Prostate gland (tissue), 2 donors: ENCODE measurements at places on chromosomes 6 and 20. TPM values are rescaled to one million over a fixed set of nuclear protein-coding genes. Genes with fewer than 3 reads are reported as not detected.

DNA sequence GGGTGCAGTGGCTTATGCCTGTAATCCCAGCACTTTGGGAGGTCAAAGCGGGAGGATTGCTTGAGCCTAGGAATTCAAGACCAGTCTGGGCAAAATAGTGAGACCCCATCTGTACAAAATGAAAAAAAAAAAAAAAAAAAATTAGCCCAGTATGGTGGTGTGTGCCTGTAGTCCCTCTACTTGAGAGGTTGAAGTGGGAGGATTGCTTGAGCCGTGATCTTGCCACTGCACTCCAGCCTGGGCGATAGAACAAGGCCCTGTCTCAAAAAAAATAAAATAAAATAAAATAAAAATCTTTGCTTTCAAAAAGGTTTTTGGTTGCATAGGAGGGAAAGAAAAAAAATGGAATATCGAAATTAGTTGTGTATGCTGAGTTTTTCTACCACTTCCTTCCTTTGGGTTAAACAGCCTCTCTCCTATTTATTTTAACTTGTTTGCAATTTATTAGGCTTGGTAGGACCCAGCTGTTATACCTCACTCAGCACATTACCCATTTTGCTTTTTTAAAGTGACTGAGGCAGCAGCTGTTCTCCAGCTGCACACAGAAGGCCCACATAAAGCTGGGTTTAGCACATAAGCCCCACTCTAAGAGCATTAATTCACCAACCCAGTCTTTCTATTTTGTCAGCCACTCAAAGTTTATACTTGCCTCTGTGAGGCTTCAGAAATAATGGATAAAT, 152.3 kb downstream of the ZFAND3 start:
- H3K4me3 ChIP-seq, result no peak overlapping the region
- H3K36me3 ChIP-seq, result no peaks in the 10 kb centered on the region
- DNase-seq, result no peak
- H3K4me1 ChIP-seq, result no peaks in the 10 kb centered on the region
- H3K27ac ChIP-seq, result no peak overlapping the region

GRCh38 chr20:56769921-56770600, 141.0 kb downstream of the TFAP2C start:
- H3K27me3 ChIP-seq, result no peaks in the 10 kb centered on the region
- H3K4me3 ChIP-seq, result no peak overlapping the region
- no peaks in the 10 kb centered on the region for H3K36me3 ChIP-seq
- H3K27ac ChIP-seq, result no peak overlapping the region
- DNase-seq, result no peak

LZTS3 gene
- 29.1 TPM for total RNA-seq

DNA sequence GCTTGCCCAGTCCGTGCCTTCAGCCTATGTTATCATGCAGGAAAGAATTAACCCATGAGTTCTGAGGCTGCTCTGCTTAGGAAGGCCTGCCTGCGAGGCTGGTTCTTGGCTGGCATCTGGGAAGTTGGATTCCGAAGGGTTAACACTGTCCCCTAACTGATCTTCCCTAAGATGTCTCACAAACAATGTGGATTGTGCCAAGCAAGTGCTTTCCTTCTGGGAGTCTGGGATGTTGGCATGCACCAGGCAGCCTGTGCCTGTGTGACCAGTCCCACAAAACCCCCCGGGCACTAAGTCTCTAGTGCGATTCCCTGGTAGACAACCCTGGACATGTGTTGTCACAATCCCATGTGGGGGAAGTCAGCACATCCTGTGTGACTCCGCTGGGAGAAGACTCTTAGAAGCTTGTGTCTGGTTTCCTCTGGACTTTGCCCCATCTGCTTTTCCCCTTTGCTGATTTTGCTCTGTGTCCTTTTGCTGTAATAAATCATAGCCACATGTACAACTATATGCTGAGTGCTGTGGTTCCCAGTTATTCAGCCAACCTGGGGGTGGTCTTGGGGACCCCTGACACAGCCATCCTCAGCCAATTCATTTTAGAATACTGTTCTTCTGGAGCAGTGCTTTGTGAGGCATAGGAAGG, 83.8 kb downstream of the SLC22A23 start:
- H3K27me3 ChIP-seq, result no peaks in the 10 kb centered on the region
- no peak overlapping the region for H3K4me3 ChIP-seq
- H3K27ac ChIP-seq, result no peak overlapping the region
- no peaks in the 10 kb centered on the region for H3K36me3 ChIP-seq

GRCh38 chr20:11376420-11376819, 541.3 kb upstream of the BTBD3 start:
- H3K27ac ChIP-seq, result no peak overlapping the region
- H3K4me3 ChIP-seq, result no peak overlapping the region
- no peaks in the 10 kb centered on the region for H3K4me1 ChIP-seq
- H3K27me3 ChIP-seq, result no peaks in the 10 kb centered on the region
- no peak for DNase-seq

DACT2 gene
- 22.1 TPM for total RNA-seq

- DNase-seq, result no peak
- no peak overlapping the region for H3K4me3 ChIP-seq
- no peaks in the 10 kb centered on the region for H3K36me3 ChIP-seq
- H3K27ac ChIP-seq, result no peak overlapping the region
- no peaks in the 10 kb centered on the region for H3K27me3 ChIP-seq
- no peaks in the 10 kb centered on the region for H3K4me1 ChIP-seq
These were observed 758 bp downstream of the SMIM28 start for GRCh38 chr6:138378463-138378862.

BPIFA1 gene
- not detected for total RNA-seq

- no peak overlapping the region for H3K4me3 ChIP-seq
- no peaks in the 10 kb centered on the region for H3K27me3 ChIP-seq
- no peak overlapping the region for H3K27ac ChIP-seq
- DNase-seq, result no peak
- no peaks in the 10 kb centered on the region for H3K36me3 ChIP-seq
These were observed 17.5 kb downstream of the RREB1 start for GRCh38 chr6:7125290-7125689.

- no peak overlapping the region for H3K4me3 ChIP-seq
- H3K27me3 ChIP-seq, result no peaks in the 10 kb centered on the region
- DNase-seq, result no peak
- H3K36me3 ChIP-seq, result no peaks in the 10 kb centered on the region
These were observed 210.9 kb upstream of the CST7 start for GRCh38 chr20:24738058-24738775.

DNA sequence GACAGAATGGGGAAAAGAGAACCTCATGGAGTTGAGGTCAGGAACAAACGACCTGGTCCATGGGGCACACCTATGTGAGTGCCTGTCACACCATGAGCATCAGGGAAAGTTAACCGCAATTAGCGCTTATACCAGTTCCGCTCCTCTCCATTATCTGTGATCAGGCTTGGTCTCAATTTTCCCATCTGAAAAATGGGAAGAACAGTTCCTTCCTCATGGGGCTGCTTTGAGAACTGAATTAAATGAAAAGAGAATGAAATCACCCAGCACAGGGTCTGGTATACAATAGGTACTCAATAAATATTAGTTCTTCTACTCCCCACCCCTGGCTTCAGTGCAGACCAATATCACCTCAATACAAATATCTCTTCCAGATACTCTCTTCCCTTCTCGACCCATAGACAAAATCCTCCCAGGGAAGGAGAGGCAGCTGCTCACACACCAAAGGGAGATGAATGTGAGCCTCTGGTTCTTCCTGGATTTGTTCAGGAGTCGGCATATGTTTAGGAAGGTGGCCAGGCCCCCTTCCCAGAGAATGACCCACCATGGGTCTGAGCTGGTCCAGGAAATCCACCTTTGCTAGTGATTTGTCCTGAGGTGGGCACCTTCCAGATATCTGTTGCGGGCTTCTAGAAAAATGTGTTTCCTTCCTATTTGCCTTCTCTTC, 2.4 kb upstream of the PTGIS start:
- DNase-seq, result no peak
- H3K27me3 ChIP-seq, result no peaks in the 10 kb centered on the region
- H3K4me3 ChIP-seq, result no peak overlapping the region
- no peaks in the 10 kb centered on the region for H3K36me3 ChIP-seq

DNA sequence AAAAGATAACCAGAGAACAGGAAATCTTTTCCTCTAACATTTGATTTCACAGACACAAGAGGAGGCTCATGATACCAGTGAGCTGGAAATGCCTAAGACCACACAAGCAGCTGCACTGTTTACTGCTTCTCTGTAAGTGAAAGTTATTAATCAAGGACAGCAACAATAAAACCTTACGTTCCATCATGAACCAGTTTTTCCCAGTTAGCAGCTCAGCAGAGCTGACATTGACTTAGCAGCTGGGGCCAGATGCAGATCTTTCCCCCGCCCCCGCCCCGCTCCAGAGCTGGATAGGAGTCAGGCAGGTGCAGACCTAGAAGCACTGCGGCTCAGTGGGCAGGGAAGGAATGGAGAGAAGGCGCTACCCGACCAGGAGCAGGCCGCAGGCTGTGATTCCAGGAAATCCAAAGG, 275.2 kb downstream of the GMDS start:
- no peak for DNase-seq
- no peak overlapping the region for H3K4me3 ChIP-seq
- H3K27me3 ChIP-seq, result no peaks in the 10 kb centered on the region
- no peaks in the 10 kb centered on the region for H3K4me1 ChIP-seq
- no peaks in the 10 kb centered on the region for H3K36me3 ChIP-seq

- H3K4me3 ChIP-seq, result no peak overlapping the region
- H3K4me1 ChIP-seq, result no peaks in the 10 kb centered on the region
- no peak overlapping the region for H3K27ac ChIP-seq
- no peaks in the 10 kb centered on the region for H3K27me3 ChIP-seq
These were observed 18.0 kb downstream of the KLHL31 start for GRCh38 chr6:53647462-53648094.

DNA sequence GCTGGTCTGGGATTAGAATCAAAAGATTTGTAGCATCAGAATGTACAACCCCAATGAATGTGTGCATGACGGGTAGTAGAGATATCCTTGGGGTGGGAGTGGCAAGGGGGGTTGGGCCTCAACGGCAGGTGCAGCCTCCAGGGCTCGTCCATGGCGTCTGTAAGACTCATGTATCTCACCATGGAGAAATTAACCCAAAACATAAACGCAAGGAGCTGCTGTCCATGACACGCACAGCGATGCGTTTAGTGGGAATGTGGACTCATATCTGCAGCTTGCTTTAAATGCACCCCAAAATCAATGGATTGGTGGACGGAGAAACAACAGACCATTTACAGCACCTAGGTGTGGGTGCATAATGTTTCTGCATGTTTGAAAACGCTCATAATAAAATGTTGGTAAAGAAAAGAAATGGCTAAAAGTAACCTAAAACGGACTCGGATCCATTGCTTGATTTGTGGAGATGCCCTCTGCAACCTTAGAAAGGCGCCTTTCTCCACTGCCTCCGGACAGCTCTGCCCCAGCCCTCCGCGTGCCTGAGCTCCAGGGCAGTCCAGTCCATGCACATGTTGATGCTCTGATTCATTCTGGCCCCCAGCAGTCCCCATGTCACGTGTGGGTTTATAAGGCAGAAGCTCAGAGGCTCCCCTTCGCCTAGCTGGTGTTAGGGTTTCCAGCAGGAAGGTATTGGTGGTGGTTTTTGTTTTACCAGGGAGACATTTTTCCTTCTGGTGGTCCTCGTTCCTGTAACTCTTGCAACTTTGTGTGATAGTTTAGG, 24.5 kb downstream of the PYGB start:
- H3K36me3 ChIP-seq, result no peaks in the 10 kb centered on the region
- no peak overlapping the region for H3K4me3 ChIP-seq
- H3K27me3 ChIP-seq, result no peaks in the 10 kb centered on the region
- H3K27ac ChIP-seq, result peak overlapping the region; percentile 74
- DNase-seq, result no peak

PDYN gene
- total RNA-seq, result not detected

DNA sequence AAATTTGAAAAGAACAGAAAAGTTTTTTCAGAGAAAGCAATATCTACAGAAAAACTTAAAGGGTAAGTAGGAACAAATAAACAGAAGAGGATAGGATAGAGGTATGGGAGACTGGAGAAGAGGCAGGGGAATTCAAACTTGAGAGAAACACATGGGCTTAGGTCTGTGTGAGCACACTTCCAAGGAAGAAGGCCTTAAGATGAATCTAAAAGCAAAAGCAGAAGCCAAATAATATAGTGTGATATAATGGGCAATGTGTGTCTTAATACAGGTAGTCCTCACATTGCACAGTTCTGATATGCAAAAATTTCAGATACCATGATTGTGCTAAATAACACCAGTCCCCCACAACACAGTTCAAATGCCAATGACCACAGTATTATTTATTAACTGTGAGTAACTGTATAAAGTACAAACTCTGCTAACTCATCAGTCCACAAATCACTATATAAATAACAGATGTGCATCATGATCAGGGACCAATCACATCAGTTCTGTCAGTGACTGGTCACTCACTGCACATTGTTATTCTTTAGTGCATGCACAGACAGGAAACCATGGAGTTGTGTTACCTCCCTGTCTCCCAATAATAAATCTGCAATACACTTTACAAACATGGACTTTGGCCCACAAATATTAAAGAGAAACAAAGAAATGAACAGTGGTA, 18.6 kb downstream of the SNX14 start:
- H3K4me3 ChIP-seq, result no peak overlapping the region
- no peaks in the 10 kb centered on the region for H3K36me3 ChIP-seq
- H3K27ac ChIP-seq, result no peak overlapping the region
- H3K27me3 ChIP-seq, result no peaks in the 10 kb centered on the region
- no peak for DNase-seq

DNA sequence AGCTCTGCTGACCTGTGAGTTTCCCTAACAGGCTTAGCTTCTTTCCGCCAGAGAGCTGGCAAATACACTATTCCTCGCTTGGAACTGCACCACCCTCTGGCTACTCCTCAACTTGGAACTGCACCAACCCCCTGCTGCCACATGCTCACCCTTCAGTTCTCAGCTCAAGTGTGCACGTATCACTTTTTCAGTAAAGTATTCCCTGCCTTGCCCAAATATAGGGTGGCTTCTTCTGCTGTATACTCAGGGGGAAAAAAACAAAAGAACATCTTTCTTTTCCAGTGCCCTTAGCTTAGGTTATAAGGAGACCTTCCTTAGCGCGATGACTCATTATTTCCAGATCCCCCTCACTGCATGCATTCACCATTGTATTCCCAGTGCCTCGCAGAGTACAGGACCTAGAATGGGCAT, 21.2 kb downstream of the GNAS-AS1 start:
- H3K27ac ChIP-seq, result no peak overlapping the region
- DNase-seq, result peak; percentile 60
- no peaks in the 10 kb centered on the region for H3K27me3 ChIP-seq

CTAGE9 gene
- not detected for total RNA-seq

DNA sequence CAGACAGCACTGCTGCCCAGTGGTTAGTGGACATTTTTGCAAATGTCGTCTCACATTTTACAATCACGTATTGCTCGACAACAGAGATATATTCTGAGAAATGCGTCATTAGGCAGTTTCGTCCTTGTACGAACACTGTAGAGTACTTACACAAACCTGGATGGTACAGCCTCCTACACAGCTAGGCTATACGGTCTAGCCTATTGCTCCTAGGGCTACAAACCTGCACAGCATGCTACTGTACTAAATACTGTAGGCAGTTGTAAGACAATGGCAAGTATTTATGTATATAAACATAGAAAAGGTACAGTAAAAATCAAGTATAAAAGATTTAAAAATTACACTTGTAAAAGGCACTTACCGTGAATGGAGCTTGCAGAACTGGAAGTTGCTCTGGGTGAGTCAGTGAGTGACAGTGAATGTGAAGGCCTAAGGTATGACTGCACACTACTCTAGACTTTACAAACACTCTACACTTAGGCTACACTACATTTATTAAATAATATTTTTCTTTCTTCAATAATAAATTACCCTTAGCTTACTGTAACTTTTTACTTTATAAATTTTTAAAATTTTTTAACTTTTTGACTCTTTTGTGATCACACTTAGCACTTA, 43.1 kb downstream of the ALDH5A1 start:
- no peak overlapping the region for H3K27ac ChIP-seq
- H3K27me3 ChIP-seq, result no peaks in the 10 kb centered on the region
- H3K36me3 ChIP-seq, result no peaks in the 10 kb centered on the region
- no peak for DNase-seq
